SK-N-MC (cell line): ENCODE measurements at places on chromosomes 7 and 10.

- DNase-seq: no peak
Observed at GRCh38 chr10:121440461-121440860, 157.8 kb downstream of the FGFR2 start.

DNA sequence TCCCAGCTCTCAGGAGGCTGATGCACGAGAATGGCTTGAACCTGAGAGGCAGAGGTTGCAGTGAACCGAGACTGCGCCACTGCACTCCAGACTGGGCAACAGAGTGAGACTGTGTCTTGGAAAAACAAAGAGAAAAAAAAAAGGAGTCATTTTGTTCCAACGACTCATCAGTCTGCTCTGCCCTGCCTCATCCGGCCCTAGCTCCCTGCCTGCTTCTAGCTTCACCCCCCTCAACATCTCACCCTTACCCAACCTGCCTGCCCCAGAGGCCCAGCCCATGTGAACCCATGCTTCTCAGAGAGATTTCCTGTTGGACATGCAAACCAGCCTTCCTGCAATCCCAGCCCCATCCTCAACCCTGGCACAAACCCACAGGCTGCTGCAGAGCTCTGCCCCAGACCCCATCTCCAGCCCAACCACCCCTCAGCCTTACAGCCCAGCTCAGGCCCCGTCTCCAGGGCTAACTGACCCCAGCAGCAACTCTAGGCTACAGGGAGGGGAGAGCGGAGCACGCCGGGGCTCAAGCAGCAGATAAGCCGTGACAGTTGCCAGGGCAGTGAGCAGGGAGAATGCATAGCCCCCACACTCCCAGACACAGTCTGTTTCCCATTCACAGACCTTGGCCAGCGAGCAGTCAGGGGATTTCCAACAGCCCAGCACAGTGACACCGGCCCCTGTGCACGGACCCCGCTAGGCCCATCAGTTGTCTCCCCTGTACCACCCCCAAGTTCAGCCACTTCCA, 86.0 kb upstream of the KCTD7 start:
- no peak for DNase-seq

DNA sequence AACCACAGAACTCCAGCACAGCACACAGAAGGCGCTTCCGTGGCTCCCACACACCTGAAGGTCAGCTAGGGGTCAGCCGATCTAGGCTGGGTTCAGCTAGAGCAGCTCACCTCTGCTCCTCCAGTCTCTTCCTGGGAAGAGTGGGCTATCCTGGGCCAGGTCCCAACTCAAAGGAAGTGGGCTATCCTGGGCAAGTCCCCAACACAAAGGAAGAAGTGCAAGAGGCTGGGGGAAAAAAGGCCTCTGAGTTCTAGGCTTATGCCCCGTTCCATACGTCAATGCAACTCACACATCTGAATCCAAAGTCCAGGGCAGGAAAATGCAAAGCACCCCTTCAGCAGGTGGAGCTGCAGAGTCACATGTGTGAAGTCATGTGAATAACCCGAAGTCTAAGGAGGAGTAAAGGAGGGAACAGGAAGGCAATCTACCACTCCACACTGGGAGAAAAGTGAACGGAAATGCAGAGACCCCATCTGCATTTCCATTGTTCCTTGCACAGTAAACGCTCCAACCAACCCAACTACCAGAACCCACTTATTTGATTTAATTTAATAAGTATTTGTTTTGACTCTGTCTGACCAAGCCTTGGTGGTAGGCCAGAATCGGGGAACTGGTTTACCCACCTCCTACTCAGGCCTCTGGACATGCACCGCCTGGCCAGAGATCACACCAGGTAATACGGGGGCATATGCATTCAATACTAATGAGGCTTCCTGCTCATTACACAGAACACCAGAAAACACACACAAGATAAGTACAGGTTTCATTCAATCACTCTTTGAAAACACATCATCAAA, 95.5 kb upstream of the RNF32 start:
- DNase-seq: no peak

DNA sequence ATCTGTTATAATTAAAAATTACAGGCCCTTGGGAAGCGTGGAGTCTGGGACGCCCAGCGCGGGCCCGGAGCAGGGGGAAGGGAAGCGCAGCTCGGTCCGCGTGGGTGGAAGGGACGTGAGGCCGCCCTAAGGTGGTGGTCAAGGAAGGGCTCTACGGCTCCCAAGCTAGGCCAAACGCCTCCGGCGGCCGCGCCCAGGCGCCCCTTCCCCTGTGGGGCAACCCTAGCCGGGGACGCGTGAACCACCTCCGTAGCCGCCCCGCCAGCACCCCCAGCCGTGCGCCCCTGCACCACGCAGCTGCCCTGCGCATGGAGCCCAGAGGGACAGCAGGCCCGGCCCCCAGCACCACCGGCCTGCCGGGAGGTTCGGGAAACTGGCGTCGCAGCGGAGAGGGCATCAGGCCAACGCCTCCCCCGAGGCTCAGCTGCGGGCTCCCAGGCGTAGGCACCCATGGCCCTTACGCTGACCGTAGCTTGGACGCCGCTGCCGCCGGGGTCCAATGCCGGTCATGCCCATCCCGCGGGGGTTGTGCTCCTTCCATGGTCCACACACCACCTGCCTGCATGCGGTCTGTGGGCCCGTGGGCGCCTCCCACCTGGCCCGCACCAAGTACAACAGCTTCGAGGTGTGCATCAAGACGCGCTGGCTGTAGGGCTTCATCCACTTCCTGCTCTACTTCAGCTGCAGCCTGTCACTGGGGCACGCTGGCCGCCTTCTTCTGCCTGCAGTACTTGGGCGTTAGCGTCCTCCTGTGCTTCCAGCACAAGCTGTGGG, 166.7 kb downstream of the SEPTIN7 start:
- no peak for DNase-seq

DNA sequence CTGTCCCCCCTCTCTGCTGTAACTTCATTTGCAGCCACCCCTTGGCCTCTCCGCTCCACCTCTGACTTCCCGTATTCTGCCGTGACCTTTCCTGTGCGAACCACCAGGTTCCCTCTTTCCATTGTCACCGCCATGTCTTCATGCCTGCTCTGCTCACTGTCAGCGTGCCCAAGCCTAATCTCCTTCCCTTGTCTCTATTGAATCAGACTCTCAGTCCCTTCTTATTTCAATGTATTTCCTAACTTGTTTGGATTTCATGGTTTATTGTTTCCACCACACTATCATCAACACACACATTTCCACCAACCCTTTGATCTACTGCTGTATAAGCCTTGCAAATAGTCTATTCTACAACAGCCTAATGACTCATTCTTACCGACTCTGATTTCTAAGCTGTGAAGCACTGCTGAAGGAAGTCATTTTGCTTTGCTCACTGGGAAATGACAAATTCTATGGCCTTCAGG, 30.0 kb upstream of the INHBA start:
- no peak for DNase-seq

DNA sequence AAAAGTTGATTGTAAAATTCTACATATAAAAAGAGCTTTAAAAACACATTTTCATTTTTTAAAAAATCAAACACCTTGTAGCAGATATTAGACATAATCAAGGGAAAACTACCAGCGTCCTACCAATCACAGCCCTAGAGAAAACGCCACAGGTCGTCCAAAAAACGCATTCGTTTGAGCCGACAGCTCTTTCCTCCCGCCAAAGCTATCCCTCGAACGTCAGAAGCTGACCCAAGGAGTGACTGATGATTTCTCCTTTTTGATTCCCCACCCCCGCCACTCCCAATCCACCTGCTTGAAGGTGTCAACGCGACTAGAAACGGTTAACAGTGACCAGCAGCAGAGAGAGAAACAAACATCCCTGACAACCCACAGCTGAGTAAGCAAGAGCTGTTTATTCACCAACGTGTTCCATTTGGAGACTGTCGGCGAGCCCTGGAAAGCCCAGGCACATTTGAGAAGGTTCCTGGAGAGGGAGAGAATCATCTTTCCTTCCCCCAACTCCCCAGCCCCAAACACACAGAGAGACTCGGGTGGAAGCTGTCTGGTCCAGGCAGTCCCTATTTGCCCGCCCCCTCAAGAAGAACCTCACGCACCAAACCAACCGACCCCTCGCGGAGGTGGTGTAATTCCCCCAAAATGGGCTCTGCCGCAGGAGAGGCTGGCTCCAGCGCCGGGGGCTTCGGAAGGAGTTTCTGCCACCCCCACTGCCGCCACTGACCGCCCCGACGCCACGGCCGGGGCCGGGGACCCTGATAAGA, 622 bp downstream of the CPEB3 start:
- no peak for DNase-seq

DNA sequence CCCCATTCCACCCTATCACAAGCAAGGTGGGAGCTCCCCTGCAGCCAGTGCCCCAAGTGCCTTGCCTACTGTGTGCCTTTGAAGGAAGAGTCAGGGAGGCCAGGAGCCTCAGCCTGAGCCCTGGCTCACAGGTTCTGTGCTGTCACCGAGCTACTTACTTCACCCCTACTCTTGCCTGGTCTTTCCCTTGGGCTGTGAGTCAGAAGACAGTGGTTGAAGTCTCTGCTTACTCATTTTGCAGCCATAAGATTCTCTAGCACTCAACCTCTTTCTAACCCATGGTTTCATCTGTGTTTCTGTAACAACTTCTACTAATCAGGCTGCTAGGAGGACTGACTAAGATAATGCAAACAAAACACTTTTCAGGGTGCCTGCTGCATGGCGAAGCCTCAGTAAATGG, 114.5 kb downstream of the PLCE1 start:
- DNase-seq: no peak

- DNase-seq: no peak
Observed at GRCh38 chr10:110414548-110415309, 83.0 kb upstream of the DUSP5 start.

DNA sequence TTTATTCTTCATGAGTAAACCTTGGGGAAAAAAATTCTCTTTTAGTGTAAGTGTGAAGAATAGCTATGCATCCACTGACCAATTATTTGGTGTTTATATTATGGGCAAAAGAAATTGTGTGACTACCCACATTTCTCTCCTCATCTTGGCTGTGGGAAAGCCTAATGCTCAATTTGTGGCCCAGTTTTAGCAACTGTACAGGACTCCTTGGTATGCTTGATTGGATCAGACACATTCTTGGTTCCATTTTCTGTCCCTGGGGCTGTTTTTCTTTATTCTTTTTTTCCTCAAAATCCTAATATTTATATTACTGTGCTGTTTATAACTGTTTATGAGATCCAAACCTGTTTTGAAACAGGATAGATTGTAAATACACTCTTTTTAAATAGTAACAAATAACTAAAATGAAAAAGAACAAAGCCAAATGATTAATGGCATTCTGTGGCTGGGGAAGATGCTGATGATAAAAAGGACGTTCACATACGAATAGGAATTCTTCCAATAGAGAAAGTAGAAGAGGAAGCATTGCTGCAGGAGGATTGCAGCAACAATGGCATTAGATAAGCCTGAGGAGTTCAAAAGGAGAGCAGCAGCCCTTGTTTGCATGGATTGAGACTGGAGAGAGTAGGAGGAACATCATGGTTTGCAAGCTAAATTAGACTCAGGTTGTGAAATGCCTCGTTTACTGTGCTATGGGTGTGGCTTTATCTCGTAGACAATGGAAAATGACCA, 580.5 kb downstream of the INHBA start:
- DNase-seq: no peak

- no peak for DNase-seq
Observed at GRCh38 chr10:116038259-116038658, 234.7 kb downstream of the GFRA1 start.

- DNase-seq: no peak
Observed at GRCh38 chr7:158165711-158166110, 421.9 kb downstream of the PTPRN2 start.

DNA sequence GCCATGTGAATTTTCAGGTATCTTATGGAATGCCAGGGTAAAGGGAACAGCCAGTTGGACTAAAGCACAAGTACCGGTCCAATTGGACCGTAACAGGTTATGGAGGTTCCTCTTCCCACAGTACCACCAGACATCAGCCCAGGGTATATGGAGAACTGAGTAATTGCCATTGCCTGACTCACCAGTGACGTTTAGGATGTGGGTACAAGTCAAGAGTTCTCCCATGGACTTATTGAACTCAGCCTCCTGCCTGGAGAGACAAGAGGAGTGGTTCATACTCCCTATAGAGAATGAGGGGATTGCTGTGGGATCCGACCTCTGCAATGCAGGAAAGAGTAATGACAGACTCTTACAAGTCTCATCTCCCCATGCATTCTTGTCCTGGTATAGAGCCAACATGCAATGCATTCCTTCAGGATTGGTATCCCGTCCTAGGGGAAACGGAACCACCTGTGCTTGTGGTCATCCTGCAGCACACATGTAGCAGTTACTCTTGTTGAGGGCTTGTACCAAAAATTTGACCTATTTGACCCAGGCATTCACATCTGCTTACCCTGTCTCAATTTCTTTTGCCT, 30.7 kb upstream of the ELOVL3 start:
- no peak for DNase-seq

DNA sequence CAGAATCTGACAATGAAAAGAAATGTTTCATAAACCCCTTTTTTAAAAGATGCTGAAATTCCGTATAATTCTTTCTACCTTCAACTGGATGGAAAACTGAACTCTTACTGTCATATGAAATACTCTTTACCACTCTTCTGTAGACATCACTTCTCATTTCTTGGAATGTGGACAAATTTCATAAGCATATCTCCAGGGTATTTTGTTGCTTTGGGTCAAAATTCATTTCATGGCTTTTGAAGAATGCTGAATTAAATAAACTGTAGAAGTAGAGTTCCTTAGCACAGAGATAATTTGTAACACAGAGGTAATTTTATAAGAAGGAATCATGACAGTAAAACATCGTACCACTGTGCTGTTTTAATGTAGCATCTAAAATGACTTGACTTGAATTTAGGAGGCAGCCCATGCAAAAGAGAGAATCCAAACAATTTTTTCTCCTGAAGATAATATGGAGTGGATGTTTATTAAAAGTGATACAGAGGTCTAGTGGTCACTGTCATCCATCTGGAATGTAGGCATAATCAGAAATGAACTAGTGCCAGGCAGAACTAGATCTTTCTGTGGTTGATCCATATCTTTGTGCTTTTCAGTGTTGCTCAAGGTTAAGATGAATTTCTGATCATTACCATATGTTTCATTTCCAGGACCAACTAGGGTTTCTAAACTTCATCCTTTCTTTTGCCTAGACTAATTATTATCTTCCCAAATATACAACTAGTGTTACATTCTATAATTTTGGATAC, 492.0 kb downstream of the KIF20B start:
- DNase-seq: no peak

GRCh38 chr7:91080351-91080750, 183.9 kb upstream of the FZD1 start:
- peak; percentile 73 for DNase-seq

DNA sequence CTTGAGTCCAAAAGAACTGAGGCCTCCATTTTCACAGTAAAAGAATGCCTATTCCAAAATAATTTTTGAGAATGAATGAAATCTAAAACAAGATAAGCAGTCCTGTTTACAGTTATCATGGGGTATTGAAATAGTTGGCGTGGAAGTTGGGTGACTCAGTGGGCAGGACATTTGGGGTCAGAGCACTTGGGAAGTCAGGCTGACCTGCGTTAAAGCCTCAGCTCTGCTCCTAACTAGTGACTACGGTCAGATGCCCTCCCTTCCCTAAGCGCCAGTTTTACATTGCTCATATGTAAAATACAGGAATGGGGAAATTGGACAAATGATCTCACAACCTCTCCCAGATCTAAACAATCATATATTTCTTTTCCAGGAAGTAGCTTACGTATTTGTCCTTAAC, 2.3 kb upstream of the PAPSS2 start:
- DNase-seq: no peak
